COLO829 (cell line): ENCODE measurements at places on chromosomes 2 and 18.

- DNase-seq = peak; percentile 47
Measured at GRCh38 chr18:3151399-3152264, 68.1 kb downstream of the MYOM1 start.

DNA sequence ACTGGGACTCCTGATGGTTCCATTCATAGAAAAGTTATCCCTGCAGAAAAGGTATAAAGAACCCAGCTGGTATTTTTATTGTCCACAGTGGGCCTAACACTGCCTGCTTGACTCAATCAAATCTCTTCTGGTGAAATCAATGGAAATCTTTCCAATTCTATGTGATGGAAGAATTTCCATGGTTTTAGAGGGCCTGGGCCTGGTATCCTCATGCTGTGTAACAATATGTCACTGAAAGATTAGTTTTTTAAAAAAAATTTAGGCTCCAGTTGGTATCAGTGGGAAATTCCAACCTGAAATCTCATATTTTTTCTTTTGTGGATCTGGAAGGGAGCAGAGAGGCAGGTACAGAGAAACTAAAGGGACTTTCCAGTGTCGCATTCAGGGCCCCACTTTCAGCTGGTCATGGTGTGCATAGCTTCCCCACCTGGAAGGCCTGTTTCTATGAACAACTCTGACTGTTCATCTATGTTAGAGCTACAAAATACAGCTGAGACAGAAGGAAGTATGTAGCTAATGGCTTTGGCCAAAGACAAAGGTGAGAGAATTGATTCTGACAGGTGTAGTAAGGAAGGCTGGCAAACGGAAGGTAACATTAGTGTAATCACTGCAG lies 20.9 kb downstream of the NEB start:
- no peak for DNase-seq

DNA sequence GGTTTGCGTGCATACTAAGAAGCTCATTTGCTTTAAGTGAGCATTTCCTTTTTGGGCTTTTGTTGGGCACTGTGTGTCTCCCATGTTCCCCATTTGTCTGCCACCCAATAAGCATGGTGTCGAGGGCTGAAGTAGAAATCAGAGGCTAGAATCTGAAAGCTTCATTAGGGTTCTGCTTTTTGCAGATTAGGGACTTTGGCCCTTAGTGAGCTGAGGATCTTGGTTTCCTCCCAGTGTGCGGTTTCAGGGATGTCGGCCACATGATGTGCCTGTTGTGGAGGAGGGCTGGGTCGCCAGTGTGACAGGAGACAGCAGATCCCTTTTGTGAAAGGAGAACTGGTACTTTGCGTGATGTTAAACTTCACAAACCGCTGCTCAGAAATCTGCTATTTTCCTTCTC lies 41.1 kb downstream of the PLEKHB2 start:
- DNase-seq = no peak

DNA sequence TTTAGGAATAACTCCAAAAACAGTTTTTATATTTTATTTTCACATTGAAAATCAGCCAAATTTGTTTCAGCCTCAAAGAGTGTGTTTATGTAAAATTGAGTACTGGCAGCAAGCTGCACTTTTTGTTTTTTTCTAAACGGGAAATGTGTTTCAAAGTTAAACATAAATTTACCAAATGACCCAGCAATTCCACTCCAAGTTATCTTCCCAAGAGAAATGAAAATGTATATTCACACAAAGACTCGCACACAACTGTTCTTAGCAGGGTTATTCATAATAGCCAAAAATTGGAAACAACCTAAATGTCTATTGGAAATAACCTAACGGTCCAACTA lies 9.3 kb downstream of the ALPK2 start:
- no peak for DNase-seq

DNA sequence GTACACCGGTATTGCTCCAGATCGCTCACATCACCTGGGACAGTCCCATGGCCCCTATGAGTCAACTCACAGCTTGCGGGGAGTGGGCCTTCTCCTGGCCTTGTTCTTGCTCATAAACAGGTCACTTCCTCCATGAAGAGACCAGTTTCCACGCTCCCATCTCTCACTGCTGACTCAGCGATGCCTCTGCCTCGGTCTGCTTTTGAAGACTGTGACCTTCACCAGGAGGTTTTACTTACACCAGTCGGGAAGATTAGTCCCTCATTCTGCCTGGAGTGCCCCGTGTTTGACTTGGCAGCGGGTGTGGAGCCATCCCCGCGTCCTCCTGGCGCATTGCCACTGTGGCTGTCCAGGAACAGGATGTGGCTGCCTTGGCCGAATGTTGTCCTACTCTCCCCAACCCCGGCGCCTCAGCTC lies 159.8 kb downstream of the RHBDD1 start:
- DNase-seq = no peak

- DNase-seq = no peak
Measured at GRCh38 chr2:201018636-201019035, 52.8 kb downstream of the HYCC2 start.

DNA sequence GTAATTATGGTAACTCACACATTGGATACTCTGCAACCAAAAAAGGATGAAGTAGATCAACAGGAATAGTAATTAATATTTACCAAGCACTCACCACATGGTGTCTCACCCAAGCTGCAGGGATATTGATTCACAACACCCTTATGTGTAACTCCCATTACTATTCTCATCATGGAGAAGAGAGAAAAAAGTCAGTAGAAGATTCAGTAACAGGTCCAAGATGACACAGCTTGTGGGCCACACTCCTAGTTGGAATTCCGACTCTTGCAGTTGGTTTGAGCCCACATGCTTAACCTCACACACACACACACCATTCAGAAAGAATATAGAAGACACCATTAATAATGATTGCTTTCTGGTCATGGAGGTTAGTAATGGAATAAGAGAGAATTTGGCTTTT lies 1.7 kb upstream of the MLPH start:
- no peak for DNase-seq

- DNase-seq = no peak
Measured at GRCh38 chr2:190576573-190576972, 42.1 kb upstream of the NEMP2 start.

GRCh38 chr2:53827398-53828175 lies 32.2 kb downstream of the GPR75 start:
- DNase-seq = no peak

GRCh38 chr2:47204691-47205090 lies 49.6 kb upstream of the STPG4 start:
- DNase-seq = no peak

DNA sequence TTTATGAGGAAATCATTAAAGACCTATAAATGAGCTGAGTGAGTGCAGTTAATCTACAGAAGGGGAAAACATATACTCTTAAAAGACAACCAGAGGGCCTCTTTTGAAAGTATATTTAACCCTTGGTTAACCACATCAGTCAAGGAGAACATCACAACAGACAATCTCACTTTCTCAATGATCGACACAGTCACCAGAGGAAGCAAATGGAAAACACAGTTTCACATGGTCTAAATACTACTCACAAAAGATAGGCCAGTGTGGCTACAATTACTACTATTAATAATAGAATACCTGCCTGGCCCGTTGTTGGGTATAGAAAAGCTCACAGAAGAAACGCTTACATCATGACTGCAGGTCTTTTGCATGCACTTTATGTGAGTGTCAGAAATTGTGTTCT lies 426.2 kb downstream of the NCKAP5 start:
- DNase-seq = no peak

DNA sequence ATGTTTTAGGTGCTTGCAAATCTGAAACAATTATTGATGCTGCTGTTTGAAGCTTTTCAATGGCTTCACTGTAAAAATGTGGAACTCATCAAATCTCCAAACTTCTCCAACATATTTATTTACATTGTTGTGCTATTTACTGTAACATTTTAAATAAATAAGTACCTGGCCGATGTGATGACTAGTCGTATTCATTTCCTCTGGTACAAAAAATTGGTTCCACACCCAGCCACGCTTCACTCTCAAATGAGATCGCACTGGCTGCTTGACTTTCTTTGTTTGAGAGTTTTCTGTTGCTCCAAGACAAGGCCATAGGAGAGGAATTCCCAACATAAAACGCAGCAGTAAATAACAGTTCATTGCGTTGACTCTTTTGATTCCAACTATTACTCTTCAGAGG lies 32.0 kb downstream of the CDH19 start:
- no peak for DNase-seq

- no peak for DNase-seq
Measured at GRCh38 chr2:239444626-239445577, 44.1 kb upstream of the HDAC4 start.

DNA sequence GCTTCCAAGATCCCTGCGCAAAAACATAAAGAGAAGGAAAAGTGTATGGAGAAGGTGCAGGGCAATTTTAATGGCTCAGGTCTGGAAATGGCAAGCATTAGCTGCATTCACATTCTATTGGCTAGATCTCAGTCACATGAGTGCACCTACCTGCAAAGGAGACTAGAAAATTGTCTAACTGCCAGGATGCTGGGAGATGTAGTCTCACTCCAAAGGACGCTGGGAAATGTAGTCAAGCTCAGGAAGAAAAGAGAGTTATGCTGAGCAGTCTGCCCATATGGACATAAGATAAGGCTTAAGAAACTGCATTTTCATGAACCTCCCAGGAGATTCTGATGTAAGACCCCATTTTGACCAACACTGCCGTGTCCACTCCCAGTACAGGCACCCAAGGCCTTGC lies 9.5 kb upstream of the KLHL29 start:
- DNase-seq = no peak

GRCh38 chr2:186445506-186445905 lies 40.6 kb upstream of the ZC3H15 start:
- DNase-seq = no peak

DNA sequence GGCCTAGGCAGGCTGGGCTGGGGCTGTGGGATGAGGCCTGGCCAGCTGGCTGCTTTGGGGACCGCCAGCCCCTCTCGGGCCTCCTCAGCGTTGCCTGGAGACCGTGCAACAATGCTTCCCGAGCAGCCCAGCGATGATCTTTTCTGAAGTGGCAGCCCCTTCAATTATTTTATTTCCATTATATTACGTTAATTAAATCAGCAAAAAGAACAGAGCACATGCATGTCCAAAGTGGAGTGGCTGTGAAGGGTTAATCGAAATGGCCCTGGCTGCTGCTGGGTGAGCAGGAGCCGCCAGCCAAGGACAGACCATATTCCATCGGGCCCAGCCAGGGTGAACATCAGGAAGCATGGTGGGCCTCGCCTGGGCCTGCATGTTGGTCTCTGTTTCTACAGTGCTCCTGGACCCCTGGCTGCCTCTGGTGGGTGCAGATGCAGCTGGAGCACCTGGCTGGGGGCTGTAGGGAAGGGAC lies 245.5 kb downstream of the MYCN start:
- no peak for DNase-seq

GRCh38 chr2:202762556-202762955 lies 109.0 kb downstream of the ICA1L start:
- DNase-seq = no peak

DNA sequence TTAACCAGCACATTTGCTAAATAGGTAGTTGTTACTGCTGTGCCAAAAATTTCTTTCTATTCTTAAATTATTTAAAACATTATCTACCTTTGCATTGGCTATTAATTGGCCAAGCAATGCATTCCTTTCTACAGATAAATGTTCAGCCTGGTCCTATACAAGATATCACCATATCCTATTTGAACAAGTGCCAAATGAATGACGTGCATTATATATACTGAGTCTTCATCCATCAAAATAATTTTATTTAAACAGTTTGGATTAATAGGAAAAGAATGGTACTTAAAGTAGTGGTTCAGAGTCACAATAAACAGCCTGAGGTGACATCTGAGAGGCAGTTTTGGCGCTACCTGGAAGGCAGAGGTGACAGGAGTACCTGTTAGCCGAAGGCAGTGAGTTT lies 230.1 kb upstream of the EPAS1 start:
- no peak for DNase-seq

GRCh38 chr2:218008060-218009040 lies 5.6 kb upstream of the TNS1 start:
- DNase-seq = no peak

DNA sequence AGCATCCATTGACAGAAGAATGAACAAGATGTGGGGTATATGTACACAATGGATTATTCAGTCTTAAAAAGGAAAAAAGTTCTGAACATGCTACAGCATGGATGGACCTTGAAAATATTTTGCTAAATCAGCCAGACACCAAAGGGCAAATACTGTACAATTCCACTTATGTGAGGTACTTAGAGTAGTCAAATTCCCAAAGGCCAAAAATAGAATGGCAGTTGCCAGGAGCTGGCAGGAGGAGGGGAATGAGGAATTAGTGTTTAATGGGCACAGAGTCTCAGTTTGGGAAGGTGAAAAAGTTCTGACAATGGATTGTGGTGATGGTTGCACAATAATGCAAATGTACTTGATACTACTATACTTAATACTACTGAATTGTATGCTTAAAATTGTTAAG lies 193.2 kb downstream of the MBD2 start:
- DNase-seq = no peak

GRCh38 chr2:191610756-191611155 lies 67.2 kb upstream of the NABP1 start:
- no peak for DNase-seq

- DNase-seq = no peak
Measured at GRCh38 chr2:135573620-135574019, 42.3 kb downstream of the R3HDM1 start.

DNA sequence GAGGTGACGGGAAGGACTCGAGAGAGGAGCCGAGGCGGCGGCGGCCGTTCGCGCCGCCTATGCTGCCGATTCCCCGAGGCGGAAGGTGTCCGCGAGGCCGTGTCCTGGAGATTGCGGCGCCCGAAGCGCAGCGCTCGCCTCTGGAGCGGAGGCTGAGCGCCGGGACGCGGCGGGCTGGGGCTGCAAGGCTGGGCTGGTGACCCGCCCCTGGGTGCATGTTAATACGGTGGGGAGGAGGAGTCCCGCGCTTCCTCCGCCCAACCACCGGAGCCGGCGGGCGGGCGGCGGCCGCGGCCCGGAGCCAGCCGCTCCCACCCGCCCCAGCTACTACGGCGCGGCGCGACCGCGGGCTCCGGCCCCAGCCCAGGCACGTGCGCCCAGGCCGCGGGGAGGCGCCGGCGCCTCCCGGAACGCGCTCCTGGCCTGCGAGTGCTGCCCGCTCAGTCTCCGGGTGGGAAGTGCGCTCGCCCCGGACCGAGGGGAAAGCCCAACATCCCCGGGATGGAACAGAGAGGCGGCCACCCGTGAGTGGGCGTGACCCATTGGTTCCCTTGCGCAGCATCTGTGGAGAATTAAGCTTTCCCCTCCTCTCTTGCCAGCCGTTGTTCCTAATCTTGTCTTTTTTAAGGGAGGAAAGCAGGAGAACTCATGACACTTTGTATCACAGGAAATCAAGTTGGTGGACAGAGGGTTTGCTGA lies at the start of gene DLGAP1:
DLGAP1 (minus strand) TSS at position 195 of the 699 bp plus-strand sequence.
- no peak for DNase-seq

DNA sequence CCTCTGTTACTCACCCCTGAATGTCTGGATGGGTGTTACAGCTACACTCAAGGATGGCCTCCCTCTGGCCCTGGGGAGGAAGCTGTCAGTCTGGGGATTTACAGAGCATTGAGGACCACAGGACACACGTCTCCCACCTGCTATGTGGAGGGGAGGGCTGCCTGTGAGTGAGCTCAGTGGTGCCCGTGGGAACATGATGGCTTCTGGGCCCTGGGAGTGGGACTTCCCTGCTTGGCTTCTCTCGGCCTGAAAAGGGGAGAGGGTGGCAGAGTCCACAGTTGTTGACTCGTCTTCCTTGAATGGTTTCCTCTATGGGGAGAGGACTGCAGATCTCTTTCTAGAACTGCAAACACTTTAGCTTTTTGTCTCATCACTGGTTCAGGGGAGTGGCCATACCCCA lies 79.1 kb downstream of the SH3BP4 start:
- no peak for DNase-seq
